Activated CD8-positive, alpha-beta memory T cell treated with anti-CD3 and anti-CD28 coated beads for 4 hours (primary cell): ENCODE measurements at places on chromosomes 2 and 18.

DNA sequence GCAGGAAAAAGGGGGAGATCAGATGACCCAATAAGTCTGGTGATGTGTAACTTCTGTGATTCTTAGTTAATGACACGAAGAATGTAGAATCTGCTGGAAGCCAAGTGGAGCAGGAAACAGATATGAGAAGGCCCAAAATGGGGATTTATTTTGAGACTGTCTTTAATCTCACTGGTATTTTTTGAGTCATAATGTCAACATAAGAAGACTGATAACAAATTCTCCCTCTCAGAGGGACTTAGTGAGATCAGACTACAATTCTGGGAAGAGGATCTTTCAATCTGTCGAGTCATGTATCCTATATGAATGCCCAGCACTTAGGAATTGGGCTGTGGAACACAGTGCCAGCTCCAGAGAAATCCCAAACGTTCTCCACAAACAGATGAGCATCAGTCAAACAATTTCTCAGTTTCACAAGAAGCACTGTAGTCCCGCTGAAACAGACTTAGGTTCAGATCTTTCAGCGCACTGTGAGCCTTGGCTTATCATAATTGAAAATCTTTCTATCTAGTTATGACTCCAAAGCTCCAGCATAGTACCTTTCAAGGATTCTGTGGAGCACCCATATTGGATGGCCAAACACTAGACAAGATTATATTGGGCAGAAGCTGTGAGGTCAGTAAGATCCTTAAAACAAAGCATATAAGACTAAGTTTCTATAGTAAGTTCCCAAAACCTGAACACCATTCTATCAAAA lies 738.2 kb downstream of the LRP1B start:
- DNase-seq: no peak

- no peak for DNase-seq
Measured at GRCh38 chr2:28539118-28539541, 43.3 kb downstream of the PLB1 start.

DNA sequence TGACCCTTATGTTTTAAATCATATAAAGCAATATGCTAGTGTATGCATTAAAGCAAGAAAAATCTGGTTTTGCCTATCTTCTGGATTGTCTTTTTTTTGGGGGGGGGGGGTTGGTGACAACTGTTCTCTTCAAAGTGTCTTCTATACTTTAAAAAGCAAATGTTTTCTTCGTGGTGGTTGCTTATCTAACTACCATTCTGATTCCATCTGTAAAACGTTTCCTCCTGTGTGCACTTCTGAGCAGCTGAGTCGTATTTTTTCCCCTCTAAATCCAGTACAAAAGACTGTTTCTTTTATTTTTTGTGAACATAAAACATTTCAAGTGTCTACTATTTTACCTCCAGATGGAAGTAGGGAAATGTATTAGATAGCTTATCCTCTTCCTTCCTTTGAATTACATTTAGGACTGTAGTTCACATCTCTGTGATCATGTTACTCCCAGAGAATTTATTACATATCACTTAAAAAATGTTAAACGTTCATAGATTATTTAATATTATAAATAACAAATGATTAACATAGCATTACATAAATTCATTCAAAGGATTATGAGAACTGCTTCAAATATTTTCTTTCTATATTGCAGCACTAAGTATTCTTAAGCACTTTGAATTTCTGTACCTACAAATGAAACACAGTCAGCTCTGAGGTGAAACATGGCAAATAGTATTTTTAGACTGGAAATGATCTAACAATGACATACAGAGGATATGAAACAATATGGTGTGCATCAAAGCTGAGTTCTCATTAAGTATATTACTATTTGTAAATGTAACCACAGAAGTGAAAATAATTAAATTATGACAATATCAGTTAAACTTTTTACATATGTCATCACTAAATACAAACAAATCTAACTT lies 56.4 kb downstream of the SCN3A start:
- no peak for DNase-seq

- no peak for DNase-seq
Measured at GRCh38 chr2:100529900-100530299, 32.9 kb upstream of the PDCL3 start.
